ENCODE measurements at places on chromosomes 11 and 22.

DNA sequence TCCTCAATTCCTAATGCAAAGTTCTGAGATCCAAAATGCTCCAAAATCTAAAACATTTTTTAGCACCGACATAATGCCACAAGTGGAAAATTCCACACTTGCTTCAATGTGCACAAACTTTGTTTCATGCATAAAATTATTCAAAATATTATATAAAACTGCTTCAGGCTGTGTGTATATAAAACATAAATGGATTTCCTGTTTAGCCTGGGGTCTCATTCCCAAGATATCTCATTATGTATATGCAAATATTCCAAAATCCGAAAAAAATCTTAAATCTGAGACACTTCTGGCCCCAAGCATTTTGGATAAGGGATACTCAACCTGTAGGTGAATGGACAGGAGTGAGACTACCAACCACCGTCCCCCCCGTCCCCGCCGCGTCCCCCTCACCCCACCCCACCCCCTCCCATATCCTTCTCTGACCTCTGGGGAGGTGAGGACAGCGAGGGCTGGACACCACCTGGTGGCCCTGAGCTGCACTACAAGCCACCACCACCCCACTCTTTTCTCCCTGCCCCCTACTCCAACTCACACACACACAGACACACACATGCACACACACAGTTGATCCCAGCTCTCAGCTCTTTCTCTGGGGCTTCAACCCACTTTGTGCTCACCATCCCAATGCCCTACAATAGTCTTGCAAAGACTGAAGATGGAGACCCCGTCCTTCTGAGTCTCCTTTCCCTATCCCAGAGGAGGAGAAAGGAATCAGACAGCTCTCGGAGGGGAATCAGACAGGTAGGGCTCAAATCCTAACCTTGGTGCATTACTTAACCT lies 101.0 kb downstream of the PDE2A start:
- DNase-seq, result no peak

GRCh38 chr11:116731097-116731761 lies 41.6 kb downstream of the BUD13 start:
- no peak for DNase-seq

DNA sequence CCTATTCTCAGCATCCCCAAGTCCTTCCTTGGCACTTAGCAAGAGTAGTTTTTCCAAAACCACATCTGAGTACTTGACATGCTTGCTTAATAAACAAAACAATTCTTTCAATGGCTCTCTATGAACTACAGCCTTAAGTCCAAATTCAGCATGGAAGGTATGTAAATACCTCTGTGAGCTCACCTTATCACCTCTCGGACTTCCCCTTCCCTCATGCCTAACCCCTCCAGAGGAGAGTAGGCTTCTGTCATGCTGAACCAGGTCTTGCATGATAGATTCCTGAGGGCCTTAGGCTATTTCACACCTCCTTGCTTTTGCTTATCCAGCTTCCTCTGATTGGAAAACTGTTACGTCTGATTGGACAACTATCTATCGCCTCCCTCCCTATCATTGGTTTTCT lies 312.9 kb upstream of the CCDC90B start:
- no peak for DNase-seq

GRCh38 chr11:12684315-12684714 lies 10.1 kb downstream of the TEAD1 start:
- DNase-seq, result no peak

- DNase-seq, result no peak
Observed at GRCh38 chr11:61880031-61880430, 11.3 kb downstream of the FADS3 start.

- no peak for DNase-seq
Observed at GRCh38 chr11:33926671-33927552, 35.0 kb upstream of the LMO2 start.

DNA sequence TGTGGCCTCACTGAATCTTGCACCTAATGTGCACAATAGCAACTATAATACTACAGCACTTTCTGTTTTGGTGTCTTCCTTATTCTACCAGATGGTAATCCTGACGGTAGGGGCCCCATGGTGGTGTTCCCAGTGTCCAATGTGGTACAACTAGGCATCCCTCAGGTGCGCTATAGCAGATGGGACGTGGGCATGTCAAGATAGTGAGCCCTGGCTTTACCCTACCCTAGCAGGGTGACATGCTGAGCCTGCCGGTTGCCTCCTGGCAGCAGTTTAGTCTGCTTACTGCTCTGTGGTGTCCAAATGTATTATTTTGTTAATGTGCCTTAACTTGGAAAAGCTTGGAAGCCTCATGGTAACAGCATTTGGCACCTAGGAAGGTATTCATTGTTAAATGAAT lies 19.2 kb downstream of the ACO2 start:
- DNase-seq, result no peak

DNA sequence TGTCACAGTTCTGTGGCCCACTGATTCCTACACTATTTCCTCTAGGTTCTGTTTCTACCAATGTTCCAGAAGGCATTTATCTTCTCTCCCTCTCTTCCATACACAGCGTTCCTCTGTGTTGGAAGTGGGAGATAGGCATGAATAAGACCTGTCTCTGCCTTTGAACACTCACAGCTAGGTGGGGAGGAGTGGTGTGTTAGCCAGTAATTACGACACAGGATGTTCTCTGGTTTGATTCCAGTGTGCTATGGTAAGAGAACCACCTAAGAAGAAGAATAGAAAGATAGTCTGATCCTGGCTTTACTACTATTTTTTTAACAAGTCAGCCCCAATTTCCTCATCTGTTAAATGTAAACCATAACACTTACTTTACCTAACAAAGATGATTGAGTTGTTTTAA lies 200.2 kb upstream of the MTMR2 start:
- no peak for DNase-seq

DNA sequence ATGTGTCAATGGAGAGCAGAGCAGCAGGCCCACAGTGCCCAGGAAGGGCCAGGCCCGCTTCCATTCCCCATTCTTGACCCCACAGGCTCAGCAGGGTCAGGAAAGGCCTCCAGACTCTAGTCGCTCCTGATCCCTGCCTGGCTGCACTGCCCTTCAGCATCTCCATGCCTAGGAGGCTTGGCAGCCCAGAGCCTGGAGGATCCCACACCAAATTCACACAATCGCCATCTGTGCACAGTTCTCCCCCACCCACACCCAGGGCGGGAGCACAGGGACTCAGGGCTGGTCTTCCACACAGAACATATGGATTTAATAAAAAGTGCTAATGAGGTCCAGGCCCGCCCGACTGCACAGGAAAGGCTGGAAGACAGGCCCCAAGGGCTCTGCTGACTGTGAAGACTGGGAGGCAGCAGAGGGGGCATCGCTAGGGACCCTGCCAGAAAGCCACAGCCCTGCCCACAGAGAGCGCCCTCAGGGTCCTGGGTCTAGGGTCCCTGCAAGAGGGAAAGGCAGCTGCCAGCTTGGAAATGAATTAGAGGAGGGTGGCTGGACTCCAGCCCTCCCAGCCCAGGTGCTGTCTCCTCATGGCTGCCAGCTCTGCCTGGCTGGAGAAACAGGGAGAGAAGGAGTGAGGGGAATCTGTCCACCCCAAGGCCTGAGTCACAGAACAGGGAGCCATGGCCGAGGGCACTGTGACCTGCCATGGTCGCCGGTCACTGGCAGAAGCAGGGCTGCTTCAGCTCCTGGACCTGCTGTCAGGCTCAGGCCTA lies 39.7 kb downstream of the DKK3 start:
- DNase-seq, result no peak

GRCh38 chr11:130655300-130655699 lies 206.9 kb downstream of the ADAMTS15 start:
- no peak for DNase-seq

DNA sequence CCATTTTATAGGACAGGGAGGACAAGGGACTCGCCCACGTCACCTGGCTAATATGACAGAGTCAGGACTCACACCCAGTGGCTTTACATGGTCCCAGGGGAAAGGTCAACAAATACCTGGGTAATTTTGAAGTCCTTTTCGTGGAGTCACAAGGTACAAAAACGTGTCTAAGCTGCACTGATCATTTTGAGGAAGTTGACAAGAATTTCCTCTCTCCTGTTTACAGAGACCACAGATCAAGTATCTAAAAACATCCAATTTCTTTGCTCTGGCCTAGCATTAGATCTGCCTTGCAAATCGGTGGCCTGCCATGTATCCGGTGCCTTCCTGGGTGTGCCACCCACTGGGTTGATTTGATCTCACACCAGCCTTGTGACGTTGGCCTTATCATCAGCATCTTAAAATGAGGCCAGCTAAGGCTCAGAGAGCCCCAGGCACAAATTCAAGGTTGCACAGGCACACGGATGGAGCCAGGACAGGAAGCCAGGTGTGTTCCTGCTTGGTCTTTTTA lies 17.6 kb downstream of the GDPD5 start:
- DNase-seq, result no peak

DNA sequence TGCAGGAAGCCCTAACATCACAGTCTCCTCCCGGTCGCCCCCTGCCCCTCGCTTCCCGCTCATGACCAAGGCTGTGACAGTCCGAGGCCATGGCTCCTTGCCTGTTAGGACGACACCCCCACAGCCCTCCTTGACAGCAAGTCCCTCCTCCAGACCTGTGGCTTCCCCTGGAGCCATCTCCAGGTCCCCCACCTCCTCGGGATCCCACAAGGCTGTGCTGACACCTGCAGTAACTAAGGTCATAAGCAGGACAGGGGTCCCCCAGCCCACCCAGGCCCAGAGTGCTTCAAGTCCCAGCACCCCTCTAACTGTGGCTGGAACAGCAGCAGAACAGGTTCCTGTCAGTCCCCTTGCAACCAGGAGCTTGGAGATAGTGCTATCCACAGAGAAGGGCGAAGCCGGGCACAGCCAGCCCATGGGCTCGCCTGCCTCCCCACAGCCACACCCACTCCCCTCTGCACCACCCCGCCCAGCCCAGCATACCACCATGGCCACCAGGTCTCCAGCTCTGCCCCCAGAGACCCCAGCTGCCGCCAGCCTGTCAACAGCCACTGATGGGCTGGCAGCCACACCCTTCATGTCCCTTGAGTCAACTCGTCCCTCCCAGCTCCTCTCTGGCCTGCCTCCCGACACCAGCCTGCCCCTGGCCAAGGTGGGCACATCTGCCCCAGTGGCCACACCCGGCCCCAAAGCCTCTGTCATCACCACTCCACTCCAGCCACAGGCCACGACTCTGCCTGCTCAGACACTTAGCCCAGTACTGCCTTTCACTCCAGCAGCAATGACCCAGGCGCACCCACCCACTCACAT lies 63.2 kb downstream of the OTOG start:
- DNase-seq, result no peak

- DNase-seq, result no peak
Observed at GRCh38 chr11:116793772-116794097, 2.1 kb upstream of the APOA5 start.

DNA sequence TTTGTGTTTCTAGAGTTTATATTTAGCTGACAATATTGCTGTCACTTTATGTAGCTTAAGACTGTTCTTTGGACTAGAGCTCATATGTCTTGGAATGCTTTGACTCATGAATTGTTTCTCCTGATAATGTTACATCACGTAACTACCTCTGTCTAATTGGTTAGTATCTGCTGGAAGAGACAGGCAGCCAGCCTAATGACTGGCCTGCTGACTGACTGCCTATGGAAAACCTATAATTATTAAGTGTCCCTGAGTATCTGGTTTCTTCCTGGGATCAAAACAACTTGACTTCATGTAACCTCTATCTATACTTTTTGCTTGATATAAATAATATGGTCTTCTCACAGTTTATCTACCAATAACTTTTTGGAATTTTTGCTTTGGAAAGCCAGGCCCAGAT lies 9.4 kb downstream of the SOX6 start:
- DNase-seq, result no peak

DNA sequence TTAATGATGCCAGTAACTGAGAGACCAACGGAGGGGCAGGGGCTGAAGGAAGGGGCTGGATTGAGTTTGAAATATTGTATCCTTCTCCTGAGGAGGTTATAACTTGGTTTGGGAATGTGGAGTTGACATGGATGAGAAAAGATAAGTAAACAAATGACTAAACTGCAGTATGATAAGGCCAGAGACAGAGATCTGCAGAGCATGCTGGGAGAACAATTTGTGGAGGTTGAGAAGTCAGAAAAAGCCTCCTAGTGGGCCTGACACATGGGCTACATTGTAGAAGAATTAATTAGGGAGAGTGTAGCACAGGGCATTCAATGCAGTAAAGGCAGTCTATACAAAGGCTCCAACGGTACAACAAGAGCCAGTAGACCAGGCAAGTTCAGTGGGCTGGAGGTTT lies 55.9 kb downstream of the SPON1 start:
- DNase-seq, result no peak

Measured in AG04449 (cell line).